NCI-H146 (cell line): ENCODE measurements at places on chromosomes 3 and 15.

GRCh38 chr3:185605566-185605965 is 19.5 kb downstream of the SENP2 start:
- no peak for DNase-seq

DNA sequence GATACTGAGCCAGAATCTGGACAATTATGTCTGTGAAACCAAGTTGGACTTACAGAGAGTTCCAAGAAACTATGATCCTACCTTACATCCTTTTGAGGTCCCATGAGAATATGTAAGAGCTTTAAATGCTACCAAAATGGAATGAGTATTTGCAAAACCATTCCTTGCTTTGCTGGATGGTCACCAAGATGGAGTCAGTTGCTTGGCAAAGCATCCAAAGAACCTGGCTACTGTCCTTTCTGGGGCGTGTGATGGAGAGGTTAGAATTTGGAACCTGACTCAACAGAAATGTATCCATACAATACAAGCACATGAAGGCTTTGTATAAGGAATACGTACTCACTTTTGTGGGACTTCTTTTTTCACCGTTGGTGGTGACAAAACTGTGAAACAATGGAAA is 36.2 kb downstream of the AP4E1 start:
- no peak for DNase-seq

DNA sequence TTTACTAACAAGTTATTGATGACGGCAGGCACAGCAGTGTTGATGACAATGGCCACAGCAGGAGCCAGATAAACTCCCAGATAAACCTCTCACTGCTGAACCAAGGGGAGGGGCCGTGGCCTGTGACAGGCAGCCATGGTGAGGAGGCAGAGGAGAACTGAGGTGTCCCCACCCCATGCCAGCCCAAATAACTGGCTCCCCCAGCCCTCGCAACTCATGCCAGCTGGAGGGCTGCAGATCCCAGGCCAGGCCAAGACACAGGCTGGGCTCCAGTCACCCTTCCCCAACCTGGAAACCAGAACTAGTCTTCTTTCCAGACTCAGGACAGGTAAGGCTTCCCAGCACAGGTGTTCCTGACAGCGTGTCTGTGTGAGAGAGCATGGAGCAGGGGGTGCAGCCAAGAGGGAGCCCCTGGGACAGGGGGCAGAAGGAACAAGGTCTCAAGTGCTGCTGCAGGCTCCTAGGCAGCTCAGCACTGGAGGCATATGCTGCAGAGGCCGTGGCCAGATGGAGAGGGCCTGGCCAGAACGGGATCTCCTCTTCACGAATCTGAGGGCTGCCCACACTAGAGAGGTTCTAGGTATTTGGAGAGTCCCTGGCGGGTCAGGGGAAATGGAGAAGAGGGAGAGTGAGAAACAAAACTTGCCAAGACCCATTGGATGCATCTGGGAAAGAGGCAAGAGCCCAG is 15.9 kb downstream of the PLA2G4F start:
- DNase-seq: peak; percentile 36

DNA sequence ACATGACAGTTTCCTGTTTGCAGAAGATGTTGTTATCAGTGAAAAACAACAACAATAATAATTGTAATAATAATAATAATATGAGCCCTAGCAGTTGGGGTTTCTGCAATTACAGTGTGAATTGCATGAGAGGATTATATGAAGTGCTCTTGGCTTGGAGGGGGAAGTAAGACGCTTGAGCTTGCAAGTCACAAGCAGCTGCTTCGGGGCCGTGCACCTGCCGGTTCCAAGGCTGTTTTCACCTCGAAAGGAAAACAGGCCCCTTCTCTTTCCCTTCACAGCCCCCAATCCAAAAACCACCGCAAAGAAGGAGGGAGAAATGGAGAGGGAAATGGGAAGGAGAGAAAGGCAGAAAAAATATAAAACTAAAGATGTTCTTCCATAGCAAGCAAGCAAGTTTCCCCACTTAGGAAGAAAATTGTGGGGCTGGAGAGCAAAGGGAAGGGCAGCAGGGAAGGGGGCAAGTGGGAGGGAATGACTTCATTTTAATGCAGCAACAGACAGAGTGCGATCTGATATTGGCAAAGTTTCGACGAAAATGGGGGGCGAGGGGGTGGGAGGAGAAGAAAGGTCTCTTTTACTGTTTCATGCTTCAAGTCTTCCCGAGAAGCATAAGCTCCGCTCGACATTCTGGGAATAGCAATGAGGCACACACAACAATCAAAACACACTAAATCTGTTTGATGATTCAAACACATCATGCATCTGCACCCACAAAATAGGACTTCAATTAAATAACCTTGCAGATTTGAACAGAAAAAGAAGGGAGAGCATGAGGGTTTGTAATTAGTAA is 284.2 kb upstream of the ATP11B start:
- peak; percentile 60 for DNase-seq

DNA sequence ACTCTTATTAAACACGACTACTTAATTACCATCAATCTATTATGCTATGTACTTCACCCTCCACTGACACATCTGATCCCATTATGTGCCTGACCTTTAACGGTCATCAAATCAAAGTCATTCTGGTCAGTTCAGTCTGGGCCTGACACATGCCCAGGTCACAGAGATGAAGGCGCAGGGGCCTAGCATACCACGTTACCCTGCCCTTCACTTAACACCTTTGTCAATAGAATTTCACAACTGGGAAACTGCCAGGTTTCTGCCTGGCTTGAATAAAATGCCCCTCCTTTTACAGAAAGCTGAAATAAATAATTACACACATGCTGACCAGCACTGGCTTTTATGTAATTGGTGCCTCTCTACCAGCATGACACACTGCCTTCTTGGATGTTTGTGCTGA is 39.5 kb downstream of the MECOM start:
- no peak for DNase-seq

DNA sequence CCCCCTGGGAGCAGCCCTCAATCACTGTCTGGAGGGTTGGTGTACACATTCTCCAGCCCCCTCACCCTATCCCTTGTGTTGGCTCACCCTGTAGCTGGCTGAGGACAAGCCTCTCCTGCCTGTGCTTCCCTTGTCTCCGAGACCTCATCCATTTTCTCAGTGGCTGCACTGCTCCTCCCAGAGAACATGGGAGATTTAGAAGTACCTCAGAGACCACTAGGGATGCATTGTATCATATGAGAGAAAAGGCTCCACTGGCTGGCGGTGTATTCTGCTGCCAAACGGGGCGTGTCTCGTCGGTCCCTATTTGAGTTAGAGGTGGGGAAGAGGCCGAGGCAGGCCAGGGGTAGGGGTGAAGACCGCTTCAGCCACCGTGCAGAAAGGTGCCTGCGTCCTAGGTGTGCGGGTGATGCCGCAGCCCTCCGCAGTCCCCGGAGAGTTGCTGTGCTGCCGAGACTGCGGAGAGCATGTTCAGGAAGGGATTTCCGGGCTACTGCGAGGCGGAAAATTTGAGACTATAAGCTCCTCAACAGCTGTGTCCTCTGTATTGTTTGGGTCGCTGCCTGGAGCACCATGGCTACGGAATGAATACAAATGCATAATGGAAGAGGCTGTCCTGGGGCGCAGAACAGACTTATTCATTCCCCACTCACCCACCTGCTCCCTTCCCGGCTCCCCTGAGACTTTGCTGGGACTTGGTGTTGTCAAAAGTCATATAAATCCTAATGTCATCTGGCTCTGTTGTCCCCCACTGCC is 43.8 kb downstream of the SPSB4 start:
- peak; percentile 86 for DNase-seq

DNA sequence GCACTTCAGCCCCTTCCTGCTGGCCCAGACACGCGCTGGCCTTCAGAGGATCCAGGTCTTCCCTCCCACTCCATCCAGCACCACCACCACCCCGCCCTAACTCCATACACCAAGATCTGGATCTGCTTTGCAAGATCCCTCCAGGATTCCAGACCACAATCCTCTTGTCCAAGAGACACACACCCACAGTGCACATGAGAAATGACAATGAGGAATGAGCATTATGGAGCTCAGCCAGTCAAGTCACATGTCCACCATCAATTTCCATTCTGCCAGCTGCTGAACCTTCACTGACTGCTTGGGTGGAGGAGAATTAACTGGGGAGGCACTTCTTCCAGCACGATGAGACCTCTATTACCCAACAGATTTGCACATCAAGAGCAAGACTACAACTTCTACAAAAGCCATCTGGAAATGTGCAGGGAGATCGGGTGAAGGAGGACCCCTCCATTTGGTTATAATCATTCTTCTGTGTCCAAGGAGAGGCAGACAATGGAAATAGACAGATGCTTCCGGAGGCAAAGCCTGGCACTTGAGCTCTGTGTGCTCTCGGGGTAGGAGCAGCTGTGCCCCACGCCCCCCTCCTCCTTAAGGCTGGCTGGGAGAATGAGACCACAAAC is 12.3 kb upstream of the SPATA12 start:
- DNase-seq: no peak

- DNase-seq: no peak
Measured at GRCh38 chr3:27219127-27219845, 149.9 kb downstream of the NEK10 start.

GRCh38 chr3:126751611-126752302 is 47.7 kb downstream of the CHCHD6 start:
- no peak for DNase-seq

GRCh38 chr3:115658032-115658336 is 34.7 kb downstream of the GAP43 start:
- DNase-seq: no peak

GRCh38 chr3:126018995-126019394 is 50.0 kb downstream of the ROPN1B start:
- DNase-seq: no peak

DNA sequence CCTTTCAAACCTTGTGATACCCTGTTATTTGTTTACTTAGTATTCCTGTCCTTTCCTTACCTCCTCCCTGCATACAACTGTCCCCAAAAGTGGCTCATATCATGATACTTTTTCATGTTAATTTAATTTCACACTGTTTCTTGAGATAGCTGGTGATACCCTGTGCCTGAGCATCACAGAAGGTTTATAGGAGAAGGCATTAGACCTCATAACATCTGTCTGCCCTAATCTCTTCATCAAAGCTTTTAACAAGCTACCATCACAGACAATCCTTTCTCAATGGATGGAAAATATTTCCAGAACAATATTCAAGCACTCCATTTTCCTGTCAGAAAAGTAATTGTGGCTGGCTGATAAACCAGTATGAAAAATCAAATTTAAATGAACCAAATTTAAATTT is 81.6 kb downstream of the SSR3 start:
- no peak for DNase-seq

DNA sequence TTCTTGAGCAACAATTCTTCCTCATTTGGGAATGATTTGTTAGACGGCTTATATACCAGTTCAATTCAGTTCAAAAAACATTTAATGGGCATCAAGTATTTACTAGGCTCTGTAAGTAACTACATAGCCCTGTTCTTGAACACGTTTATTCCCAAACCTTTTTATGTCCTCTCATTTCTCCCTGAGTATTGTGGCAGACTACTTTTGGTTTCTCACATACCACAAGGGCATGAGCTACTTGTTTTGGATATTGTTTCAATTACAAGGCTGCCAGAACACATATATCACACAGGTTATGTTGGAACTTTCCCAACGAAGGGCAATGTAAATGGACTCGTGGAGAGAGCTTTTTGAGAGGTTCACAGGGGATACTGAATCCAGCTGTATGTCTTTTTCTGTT is 363.8 kb upstream of the NAALADL2 start:
- DNase-seq: no peak

- DNase-seq: no peak
Measured at GRCh38 chr3:4809922-4810321, 169.3 kb upstream of the BHLHE40 start.

- DNase-seq: no peak
Measured at GRCh38 chr3:107377151-107377550, at the start of gene CCDC54. Gene CCDC54 (plus strand): TSS chr3:107377439. CDS start chr3:107377588, 149 bp downstream.

GRCh38 chr15:95644100-95644875 is 686.2 kb upstream of the NR2F2 start:
- no peak for DNase-seq

GRCh38 chr3:75192146-75192616 is 471.9 kb upstream of the FRG2C start:
- peak; percentile 18 for DNase-seq

- DNase-seq: no peak
Measured at GRCh38 chr3:177603148-177603603, 405.9 kb upstream of the TBL1XR1 start.

DNA sequence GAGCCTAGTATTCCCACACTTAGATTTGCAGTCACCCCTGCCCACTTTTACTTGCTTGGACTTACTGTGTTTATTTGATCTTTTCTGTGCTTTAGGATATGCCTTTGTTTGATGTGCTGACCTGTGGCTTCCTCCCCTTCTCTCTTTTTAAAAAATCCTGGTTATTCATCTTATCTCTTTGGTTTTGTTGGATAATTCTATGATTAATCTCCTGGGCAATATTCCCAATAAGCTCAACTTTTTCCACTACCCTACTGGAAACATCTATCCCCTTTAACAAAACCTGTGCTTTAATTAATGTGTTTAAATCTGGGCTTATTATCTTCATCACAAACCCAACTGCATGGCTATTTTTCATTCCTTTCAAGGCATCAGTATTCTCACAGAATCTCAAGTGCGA is 476.0 kb upstream of the TGFBR2 start:
- DNase-seq: no peak

- DNase-seq: no peak
Measured at GRCh38 chr3:71931922-71932321, 147.0 kb upstream of the PROK2 start.
